CD4-positive, alpha-beta T cell treated with Interleukin-17A for 4 hours (primary cell): ENCODE measurements at places on chromosomes 2 and 18.
A peak's percentile ranks its signal among the peaks of the same experiment; 100 is the strongest.

GRCh38 chr2:37585982-37586621, 85.3 kb downstream of the CDC42EP3 start:
- DNase-seq = peak; percentile 81

DNA sequence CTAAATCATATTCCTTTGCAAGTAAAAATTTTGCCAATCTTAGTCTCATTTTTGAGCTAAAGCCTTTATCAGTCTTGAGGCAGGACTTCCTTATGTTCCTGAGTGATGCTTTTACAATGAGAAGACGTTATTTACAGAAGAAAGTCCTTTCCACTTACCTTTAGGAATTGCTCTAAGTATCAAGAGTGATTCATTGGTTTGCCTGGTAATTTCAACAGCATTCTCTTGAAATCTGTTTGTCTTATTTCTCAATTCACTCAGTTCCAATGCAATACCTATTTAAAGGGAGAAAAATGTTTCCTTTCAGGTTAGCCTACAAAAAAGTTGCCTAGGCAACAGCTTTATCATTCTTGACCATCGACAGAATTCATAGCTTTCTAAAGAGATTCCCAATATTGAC, 137.2 kb downstream of the LAMA1 start:
- no peak for DNase-seq

GRCh38 chr2:205531072-205531471, 151.2 kb upstream of the NRP2 start:
- DNase-seq = no peak

DNA sequence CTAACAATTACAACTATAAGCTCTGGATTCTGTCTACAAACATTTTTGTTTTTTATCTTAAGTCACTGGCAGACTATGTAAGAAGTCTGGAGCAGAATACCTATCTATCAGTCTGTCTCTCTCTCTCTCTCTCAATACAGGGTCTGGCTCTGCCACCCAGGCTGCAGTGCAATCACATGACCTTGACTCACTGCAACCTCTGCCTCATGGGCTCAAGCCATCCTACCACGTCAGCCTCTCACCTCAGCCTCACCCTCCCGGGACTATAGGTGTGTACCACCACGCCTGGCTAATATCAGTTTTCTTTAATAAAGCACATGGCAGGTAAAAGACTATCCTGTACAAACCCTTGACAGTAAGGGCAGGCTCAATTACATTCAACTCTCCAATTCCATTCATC, 96.9 kb downstream of the OSBPL1A start:
- no peak for DNase-seq

- DNase-seq = no peak
These were observed 65.1 kb upstream of the DAPL1 start for GRCh38 chr2:158729873-158730620.

- no peak for DNase-seq
These were observed 964.7 kb upstream of the ZEB2 start for GRCh38 chr2:145484448-145485097.

DNA sequence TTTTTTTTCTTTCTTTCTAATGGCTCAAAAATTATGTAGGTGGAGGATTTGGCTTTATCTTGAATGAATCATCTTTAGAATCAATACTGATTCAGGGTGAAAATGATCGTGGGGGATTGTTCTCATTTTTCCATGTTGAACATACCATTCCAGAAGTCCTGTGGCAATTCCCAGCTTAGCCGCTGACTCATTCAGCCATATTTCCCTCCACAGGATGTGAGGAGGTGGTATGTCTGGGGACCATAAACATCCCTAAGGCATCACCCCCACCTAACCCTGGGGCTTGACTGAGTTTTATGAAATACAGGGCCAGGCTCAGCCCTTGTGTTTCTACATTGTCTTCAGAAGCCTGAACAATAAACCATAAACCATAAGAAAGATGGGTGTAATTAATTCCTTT, 92.7 kb upstream of the FN1 start:
- DNase-seq = no peak

GRCh38 chr2:67930156-67930555, 132.6 kb downstream of the C1D start:
- no peak for DNase-seq

DNA sequence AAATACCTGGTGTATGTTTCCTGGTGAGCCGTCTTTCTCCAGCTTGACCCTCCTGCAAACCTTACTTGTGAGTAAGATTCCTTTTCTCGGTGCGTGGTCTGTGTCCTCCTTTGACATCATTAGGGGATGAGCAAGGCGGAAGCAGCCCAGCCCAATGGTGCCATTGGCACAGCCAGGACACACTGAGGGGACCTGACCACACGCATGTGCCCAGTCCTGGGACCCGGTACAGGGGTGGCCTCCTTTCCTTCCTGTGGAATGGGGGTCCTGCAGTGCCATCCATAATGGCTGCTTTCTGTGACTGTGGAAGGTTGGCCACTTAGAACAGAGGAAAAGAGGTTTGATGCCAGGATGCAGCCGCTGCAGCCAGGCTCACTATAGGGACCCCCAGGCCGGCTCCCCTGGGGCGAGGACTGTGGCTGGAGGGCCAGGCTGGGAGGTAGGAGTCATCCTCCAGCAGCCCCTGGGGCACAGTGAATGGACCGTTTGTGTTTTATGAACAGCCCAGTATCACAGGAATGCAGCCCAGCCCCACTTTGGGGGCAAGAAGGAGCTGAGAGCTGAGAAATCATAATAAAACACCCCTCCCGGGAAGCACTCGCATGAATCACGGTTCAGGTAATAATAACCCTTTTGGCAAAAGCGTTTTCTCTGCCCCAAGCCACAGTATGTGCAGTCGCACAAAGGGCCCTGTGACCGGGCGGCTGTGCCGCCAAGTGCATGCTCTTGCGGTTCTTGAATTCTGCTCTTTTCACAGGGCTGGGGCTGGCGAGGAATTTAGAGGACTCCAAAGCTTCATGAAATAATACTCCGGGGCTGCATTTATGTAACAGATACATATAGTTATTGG, 73.2 kb downstream of the ASB1 start:
- DNase-seq = no peak

- no peak for DNase-seq
These were observed 45.2 kb upstream of the NYAP2 start for GRCh38 chr2:225354281-225354774.

DNA sequence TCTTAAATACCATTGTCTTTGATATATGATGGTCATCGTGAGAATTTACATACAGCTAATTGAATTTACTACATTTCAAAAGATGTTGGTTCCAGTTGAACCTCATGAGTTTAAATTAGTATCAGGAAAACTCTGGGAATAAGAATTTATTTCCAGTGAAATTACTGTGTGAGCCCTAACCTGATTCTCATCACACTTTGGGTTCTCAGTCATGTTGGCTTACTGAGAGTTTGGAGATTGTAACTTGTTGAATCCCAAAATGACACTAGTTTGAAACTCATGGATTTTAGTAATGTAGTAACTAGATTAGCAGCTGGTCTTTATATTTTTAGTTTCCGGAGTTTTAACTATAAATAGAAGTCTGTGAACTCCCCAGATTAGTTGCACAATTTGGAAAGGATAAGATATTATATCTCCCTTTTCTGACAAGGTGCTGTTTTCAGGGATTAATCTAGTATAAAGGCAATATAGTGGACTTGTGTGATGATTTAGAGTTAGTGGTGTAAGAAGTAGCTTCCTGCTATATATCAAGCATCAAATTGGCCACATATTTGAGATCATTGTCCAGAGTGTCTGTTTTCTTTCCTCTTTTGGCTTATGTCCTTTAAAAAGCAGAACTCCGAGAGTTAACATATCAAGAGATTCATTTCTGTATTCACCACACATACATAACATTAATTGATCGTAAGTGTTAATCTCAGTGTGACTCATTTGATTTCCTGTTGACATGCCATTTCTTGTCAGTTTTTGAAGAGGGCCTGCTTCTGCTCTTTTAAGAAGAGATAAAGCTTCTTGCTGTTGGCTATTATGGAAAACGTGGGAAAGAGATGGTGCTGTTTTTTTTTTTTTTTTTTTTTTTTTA, 15.7 kb downstream of the NDUFV2 start:
- DNase-seq = no peak

DNA sequence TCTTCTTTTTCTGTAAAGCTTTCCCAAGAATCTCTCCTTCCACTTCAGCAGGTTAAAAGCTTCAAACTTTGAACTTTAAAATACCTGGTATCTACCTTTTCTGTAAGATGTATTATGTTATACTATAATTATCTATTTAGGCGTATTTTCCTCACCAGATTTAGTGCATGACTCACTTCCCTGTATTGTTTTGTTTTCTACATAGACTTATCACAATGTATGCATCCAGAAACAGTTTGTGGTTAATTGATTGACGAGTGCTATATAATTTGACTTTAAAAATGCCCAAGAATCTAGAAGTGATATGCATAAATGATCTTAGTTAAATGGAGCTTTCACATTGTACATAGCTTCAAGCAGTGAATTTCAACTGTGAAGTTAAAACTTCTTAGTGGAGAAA, 473.9 kb upstream of the CDH2 start:
- no peak for DNase-seq

- no peak for DNase-seq
These were observed 42.0 kb downstream of the FAM161A start for GRCh38 chr2:61811821-61812220.

- no peak for DNase-seq
These were observed 35.9 kb upstream of the MCFD2 start for GRCh38 chr2:46951290-46952064.

- no peak for DNase-seq
These were observed 119.0 kb downstream of the BCL2L11 start for GRCh38 chr2:111239581-111240249.

DNA sequence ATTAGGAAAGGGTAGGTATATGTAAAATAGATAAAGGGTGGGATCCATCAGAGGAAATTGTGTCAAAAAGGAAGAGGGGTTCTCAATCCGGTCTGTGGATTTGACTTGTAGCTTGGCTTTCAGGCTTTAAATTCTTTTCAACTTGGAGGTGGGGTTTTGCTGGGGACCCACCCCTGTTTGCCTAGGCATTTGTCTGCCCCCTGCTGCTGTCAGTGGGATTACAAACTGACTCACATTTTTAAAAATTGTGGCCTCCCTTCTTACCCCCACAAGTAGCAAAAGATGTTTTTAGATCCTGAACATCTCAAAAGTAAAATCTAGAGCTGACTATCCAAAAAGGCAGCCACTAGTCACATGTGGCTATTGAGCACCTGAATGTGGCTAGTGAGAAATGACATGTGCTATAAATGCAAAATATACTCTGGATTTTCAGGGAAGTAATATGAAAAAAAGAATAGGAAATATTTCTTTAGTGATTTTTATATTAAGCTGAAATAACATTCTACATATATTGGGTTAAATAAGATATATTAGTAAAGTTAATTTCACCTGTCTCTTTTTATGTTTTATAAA, 178.9 kb downstream of the GFPT1 start:
- no peak for DNase-seq

DNA sequence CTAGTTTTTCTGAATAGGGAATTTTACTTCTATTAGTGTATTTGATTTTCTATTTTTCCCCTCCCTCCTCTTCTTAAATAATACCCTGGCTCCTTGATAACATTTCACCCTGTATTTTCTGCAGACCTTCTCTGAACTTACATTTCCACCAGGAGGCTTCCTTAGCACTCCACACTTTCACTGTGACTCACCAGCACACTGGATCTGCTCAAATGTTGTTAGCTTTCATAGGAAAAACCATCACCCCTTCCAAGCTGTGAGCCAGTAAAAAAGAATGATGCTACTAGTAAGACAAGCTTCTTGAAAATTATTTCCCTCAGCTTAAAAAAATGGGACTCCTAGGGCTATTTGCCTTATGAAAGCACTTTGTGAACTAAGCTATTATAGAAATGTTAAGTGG, 16.1 kb downstream of the SUPT7L start:
- no peak for DNase-seq

GRCh38 chr2:240556553-240557100, 1.2 kb downstream of the ANKMY1 start:
- DNase-seq = peak; percentile 84

DNA sequence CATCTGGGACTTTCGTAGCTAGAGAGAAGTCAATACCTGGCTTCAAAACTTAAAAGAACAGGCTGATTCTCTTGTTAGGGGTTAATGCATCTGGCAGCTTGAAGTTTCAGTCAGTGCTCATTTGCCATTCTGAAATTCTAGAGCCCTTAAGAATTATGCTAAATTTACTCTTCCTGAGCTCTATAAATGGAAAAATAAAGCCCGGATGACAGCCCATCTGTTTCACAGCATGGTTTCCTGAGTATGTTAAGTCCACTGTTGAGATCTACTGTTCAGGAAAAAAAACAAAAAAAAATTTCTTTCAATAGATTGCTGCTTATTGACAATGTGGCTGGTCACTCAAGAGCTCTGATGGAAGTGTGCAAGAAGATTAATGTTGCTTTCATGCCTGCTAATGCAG, 101.3 kb upstream of the RPE start:
- DNase-seq = no peak

GRCh38 chr2:1498176-1498575, 84.9 kb downstream of the TPO start:
- no peak for DNase-seq

DNA sequence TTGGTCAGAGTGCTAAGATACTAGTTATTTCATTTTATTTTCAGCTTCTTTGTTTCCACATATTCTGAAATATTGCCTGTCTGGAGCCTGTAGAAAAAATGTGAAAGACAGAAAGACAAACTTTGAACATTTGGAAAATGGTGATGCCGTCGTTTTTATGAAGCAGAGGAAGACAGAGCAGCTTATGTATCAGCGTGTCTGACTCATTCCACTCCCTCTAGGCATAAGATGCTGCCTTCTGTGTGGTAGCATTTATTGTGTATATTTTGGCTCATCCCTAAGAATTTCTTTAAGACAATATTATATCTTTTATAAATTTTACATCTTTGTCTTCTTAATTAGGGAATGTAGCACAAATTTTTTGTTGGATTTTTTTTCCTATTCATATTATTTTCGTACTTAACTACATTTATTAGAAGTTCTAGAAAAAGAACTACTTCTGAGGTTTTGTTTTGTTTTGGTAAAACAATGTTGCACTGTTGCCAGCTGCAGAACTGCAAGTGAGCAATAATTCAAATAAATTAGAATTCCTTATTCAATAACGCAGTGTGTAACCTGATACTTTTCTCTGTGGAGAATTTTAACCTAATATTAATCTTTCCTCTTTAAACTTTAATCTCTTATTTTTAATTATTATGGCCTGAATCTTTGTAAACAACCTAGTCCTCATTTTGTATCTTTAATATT, 300.4 kb downstream of the ZNF407 start:
- DNase-seq = no peak

DNA sequence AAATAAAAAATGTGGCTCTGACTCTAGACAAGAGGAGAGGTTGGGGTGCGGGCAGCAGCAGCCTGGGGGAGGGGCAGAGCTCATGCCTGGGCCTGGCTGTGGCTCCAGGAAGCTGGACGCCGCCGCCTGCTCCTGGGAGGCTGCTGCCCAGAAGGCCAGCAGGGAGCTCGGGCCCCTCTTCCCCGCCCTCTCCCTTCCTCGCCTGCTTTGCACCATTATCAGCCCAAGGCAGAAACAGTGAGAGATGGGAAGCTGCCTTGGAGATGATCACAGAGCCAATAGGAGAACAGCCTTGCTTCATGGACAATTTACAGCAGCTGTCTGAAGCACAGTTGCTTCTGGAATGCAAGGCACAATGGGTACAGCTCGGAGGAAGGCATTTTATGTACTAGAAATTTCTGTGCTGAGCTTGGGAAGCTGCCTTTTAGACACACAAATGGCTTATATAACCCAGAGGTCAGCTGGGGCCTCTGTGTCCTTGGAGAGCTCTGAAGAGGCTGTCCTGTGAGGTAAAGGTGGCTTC, 55.3 kb upstream of the AFF3 start:
- DNase-seq = no peak
